ENCODE measurements at places on chromosomes 4 and X.

GRCh38 chr4:34814266-34814665, 1430.0 kb downstream of the ARAP2 start:
- DNase-seq, result no peak

DNA sequence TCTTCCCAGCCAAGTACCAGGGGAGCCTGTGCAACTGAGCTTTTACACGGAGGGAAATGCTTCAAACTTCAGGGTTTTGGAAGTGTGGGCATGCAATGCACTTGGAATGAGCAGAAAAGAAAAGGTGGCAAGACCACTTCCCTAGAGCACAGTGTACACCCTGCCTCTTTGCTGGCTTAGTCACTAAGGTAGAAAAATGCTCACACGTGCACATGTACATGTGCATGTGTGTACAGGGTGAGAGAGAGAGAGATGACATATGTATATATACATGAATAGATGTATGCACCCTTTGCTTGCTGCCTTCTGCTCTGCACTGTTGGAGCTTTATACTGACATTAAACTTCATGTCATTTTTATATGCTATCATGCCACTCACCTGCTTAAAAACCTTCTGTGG, 7.9 kb upstream of the KLF3 start:
- DNase-seq, result no peak

DNA sequence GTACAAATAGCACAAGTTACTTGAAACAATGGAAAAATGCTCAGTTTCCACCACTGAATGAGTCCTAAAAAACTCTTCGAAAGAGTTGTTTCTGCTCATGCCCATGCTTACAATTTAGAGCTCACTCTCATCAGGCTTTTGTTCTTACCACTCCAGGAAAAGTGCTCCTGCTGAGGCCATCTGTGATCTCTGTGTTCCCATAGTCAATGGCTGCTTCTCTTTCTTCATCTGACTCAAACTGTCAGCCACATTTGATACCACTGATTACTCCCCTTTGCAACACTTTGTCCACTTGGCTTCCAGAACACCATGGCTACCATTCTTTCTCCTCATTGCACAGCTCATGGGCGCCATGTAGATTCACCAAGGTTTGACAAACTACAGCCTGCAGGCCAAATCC, 80.0 kb upstream of the SLC34A2 start:
- no peak for DNase-seq

DNA sequence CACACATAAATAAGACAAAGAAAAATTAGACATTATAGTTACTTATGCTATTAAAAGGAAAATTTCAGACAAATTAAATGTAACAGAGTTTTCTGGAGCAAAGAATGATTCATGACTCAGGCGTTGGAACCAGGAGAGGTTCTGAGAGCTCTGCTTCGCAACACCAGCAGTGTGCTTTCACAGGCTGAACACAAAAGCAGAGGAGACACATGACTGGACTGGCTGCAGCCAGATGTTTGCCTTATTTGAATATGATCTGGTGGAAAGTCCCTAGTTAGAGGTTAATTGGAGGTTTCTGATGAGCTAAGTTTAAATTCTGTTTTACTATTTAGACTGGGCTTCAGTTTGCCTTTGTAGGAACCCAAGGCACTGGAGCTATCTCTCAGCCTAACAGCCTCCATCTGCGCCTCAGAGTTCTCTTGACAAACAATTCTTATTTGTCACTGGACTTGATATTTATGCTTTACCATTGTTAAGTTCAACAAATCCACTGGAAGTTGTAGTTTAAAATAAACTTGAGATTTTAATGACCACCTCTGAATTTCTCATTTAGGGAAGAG, 16.2 kb downstream of the BOD1L1 start:
- no peak for DNase-seq

DNA sequence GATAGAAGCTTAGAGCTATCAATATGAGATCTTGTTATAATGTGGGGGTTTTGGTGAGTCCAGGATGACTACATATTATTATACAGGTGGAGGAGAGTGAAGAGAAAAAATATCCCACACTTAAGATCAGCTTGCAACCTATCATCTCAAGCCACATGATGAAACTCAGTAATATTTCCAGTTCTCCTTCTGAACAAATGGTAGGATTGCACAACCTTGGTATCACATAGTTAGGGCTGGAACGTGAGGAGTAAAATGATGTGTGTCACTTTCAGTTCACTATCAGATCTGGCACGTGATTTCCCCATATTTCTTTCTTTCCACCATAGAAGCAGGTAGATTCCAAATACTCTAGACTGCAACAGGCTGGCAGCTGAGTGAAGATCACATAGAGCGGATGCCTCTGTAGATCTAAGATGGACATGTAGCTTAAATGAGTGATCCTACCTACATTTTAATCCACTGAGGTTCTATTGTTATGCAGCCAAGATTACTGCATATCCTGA, 150.6 kb upstream of the ANKRD50 start:
- no peak for DNase-seq
